ENCODE measurements at places on chromosomes 1 and 21.

GRCh38 chr1:239389703-239390102 is 3.3 kb downstream of the CHRM3 start:
- DNase-seq = no peak

DNA sequence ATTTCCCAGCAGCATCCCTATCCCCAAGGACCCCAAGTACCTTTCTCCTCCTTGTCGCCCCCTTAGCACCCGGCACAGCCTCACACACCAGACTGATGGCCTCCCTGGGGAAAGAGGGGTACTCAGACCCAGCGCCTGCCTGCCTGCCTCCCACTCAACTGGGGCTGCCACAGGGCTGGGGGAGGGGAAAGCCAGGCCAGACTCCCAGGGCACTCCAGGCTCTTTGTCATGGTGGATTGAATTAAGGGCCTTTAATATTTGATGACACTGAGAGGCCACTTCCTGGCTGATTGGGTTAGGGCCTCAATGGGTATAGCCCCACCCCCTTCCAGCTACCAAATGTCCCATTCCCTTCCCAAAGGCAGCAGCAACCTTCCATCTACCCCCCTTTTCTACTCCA is 1.8 kb downstream of the SHC1 start:
- DNase-seq = no peak

GRCh38 chr1:191578281-191578680 is 580.0 kb upstream of the RGS18 start:
- no peak for DNase-seq

DNA sequence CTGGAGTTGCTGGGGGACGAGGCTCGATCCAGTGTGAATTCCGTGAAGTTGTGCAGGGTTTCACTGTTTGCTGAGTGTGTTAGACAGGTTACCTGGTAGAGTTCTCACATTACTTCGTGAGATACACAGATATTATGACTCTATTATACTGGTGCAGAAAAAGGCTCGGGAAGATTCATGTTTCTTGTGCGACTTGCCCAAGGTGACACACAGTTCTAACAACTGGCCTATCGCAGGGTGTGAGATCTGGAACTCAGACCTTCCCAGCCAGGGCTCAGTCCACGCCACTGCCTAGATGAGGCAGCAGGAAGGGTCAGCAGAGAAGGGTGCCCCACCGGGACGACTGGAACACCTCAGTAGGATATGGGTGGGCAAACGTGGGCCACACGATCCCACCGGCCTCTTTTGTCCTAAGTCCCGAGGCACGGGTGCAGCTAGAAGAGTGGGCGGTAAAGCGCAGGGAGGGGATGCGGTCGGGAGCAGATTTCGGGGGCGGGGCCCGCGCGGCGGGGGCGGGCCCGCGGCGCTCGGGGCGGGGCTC is 296 bp upstream of the RNPEP start:
- DNase-seq = no peak

DNA sequence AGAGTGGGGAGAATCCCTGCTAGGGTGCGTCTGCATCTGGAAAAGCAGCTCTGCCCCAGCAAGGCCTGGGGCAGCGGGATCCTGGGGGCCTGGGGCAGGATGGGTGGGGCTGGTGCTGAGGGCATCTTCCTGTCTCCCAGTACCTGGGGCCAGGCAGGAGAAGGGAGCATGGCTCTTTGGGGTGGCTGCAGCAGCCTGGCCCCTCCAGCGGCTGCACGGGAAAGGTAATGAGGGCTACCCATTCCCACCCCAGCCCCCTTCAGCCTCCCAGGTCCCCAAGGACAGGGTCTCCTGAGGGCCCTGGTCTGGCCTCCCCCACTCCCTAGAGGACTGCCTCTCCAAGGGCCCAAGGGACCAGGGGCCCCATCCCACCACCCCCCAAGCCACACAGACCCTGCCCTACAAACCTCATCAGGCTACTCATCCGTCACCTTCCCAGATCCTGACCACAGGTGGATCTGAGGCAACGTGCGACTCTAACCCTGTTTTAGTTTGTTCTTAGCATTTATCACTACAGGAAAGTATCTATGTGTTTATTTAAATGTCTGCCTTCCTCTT is 910 bp upstream of the ANKRD65 start:
- no peak for DNase-seq

All from NCI-H187 (cell line).